Stimulated activated CD8-positive, alpha-beta memory T cell treated with anti-CD3 and anti-CD28 coated beads, Interleukin-7, amount 100 ng/mL, for 1 hour (primary cell): ENCODE measurements at places on chromosomes 3 and 15.

DNA sequence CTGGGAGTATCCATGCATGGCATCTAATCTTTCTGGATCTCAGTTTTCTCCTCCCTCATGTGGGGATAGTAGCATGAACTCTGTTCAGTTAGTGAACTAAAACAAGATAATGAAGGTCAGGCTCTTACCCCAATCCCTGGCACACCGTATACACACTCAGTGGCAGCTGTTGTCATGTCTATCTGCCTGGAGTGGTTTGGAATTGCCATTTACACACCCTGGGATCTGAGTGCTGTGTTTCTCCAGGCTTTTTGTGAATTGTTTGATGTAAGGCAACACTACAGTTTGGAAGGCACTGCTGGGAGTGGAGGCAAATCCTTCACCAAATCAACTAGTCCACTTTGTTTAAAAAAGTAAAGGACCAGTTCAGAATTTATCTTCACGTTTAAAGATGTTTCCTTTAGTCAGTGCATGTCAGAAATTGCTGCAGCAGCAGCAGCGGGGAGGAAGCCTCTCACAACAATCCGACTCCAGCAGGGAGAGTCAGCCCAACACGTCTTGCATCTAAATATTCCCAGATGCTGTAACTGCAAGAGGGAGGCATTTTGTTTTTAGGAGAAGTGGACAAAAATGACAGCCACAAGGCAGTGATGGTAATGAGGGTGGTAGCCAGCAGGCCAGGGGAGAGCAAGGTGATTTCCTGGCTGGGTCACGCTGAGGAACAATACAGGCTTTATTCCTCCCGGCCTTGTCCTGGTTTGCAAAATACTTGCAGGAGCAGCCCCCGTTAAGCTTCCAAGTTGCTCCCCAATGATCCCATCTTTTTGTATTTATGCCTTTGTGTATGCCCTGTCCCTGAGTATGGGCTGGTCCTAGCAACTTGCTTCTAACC is 128.5 kb upstream of the LRIG1 start:
- DNase-seq: no peak

- DNase-seq: no peak
These were observed 8.1 kb downstream of the CFAP100 start for GRCh38 chr3:126402666-126403302.

DNA sequence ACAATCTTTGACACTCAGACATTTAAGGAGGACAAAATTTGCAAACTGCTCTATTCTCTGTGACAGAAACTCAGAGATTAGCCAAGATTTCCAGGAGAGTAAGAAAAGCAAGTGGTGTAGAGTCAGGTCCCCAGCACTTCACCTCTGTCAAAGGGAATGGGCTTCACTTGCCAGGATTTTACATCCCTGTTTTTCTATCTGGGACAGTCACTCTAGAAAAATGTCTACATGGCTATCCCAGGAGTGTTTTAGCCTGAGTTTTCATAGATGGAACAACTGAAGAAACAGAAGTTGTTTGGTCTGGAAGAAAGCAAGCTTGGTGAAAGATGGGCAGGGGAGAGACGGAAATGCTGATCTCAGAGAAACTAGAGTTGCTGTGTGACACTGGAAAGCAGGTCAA is 3.0 kb downstream of the FAM219B start:
- DNase-seq: no peak

- no peak for DNase-seq
These were observed 39.5 kb upstream of the GOLGA6B start for GRCh38 chr15:72614810-72615532.

DNA sequence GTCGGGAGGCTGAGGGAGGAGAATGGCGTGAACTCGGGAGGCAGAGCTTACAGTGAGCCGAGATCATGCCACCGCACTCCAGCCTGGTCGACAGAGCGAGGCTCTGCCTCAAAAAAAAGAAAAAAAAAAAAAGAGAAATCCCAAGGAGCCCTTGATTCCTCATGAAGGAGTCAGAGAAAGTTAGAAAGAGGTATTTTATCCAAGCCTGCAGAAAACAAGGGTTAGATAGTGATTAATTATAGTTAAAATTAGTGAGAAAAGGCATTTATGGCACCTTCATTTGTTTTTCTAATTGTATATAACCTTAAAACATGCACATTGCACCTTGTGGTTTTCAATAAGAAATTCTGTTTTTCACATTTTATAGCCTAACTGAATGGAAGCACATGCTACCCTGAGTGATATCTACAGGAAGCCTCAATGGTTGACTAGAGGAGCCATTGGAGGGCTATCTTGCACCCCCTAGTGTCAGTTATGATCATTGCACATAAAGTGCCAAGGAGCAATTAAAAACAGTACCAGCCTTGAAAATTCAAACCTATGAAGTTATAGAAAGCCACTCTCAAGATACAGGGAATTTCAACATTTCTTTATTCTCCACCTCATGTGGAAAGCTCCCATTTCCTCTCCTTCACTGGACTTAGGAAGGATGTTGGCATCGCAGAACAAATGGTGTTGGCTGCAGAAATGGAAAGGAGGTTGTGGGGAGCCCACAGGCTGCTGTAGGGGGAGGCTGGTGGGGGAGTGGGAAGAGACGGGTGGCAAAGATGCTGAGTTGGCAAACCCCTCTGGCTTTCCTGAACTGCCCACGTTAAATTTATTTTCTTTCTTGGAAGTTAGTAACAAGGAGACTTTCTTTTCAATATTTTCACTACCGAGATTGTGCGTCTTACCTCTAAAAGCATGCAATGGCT is 48.5 kb downstream of the ITGA11 start:
- DNase-seq: no peak

DNA sequence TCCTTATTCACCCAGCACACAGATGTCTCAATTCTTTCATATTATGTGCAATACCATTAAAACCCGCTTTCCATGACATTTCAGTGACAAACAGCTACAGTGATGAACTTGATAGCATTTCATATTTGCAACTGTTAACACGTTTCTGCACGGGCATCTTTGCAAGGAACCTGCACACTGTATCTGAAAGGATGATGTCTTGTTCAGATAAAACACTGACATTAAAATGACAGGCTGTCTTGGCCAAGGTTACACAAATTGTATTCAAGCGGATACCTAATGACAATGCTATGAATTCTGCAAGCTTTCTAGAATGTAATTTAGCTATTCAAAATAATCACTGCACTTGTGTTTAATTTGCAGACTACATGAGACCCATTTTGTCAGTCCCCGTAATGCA is 529.2 kb downstream of the FOXP1 start:
- DNase-seq: no peak

DNA sequence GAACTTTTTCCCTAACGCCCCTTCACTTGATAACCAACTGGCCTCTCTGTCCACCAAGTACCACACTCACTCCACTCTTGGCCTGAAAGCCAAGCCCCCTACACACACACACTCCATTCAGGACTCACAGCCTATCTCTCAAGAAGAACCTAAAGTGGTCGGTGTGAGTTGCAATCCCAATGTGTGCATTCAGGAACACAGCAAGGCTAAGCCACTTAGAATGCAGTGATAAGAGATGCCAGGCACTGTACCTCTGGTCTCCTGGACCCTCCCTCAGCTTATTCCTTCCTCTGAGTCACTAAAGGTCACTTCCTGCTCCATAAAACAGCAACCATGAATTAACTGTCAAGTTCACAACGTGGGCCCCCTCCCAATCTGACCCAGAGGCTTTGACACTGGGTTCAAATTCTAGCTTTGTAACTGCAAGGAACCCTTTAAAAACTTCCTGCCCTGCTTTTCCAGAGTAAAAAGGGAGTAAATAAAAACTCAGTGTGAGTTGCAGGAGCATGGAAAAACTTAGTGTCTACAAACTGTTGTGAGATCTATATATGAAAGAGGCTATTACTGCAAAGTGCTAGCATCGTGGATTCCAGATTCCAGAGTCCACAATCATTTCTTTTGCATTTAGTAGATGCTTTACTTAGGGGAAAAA is 17.6 kb upstream of the KCNMB3 start:
- no peak for DNase-seq

DNA sequence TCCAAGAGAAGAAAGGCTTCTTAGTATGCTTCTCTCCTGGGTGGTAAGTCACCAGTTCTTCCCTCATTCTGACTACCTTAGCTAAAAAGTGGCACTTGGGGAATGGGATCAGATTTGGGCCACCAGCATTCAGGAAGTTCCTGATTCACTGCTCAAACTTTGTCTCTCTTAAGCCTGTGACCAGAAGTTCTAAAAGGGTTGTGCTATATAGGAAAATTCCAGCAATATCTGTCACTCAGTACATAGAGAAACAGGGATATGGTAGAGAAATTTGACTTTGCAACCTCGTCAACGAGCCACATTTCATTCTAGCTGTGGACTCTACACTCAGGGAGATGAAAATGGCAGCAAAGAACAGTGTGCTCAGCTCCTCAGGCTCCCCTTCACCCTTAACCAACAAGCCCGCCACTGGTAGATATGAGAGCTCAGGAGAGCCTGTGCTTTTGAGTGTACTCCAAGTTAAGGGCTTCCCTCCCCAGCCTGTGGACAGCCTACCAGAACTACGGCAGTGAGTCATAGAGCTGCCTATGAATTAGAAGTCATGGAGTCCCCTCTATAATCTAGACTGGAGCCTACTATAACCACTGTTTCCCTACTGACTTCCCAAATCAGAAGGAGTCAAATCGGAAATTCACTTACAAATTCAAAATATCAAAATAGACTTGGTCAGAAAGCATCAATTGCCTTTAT is 52.6 kb upstream of the MYO5C start:
- no peak for DNase-seq

DNA sequence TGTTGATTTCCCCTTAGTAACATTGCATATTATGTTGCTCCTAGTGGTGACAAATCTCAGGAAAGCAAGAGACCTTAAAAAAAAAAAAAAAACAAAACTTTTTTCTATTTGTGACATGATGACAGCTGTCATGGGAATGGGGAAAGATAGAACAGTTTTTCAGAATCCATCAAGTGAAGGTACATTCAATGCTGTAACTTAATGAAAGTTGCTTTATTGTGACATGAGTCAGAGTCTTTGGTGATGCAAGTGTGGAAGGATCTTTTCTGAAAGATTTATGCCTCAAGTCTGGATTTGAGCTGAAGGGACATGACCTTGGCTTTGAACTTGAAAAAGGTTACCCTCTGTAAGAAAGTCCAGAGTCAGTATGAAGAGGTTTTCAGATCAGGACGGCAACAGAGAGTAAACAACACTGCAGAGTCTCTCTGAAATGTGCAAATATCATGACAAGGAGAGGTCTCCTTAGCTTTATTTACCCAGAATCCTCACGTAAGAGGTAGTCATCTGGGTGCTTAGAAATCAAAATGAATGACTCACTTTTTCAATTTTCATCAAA is 424.7 kb downstream of the CNTN4 start:
- DNase-seq: no peak

GRCh38 chr3:143387425-143387824 is 267.9 kb downstream of the CHST2 start:
- DNase-seq: no peak

DNA sequence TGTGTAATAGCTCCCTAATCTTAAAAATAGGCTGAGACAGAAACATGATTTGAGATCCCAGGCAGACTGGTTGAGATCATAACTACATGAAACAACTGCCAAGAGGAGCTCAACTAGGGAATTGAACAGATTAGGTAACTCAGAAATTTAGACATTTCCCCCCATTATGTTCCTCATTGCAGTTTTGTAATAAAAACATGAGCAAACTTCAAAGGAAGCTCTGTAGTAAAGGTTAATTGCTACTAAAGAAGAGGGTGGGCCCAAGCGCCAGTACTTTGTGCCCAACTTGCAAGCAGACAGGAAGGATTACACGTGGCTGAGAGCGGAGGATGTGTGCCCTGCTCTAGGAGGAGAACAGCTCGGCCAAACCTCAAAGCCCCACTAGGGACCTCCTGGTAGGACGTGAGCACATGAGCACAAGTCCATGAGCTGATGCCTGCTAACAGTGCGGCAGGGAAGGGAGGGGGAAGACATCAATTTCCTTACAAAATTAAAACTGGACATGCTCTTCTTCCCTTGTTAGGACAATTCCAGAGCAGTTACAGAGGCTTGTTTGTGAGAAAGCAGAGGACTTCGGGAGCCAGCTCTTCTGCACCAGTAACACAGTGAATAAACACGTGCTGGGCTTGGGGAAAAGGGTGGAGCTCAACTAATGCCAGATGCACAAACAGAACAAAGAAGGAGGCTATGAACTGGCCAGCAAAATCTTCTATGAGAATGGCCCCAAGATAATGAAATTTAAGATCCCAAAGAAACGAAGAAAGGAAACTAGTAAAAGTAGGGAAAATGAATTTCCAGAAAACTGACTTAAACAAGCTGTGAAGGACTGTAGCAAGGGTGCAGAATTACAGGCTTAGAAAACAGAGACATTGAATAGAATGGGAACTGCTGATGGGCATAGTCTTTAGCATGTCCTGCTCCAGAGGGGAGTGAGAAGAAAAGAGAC is 275.5 kb downstream of the MECOM start:
- DNase-seq: no peak

- DNase-seq: no peak
These were observed 70.1 kb downstream of the TBC1D2B start for GRCh38 chr15:78007211-78007931.

- no peak for DNase-seq
These were observed 435.9 kb downstream of the NR2F2 start for GRCh38 chr15:96766366-96766765.

GRCh38 chr3:156825795-156826143 is 384 bp upstream of the LEKR1 start:
- no peak for DNase-seq

DNA sequence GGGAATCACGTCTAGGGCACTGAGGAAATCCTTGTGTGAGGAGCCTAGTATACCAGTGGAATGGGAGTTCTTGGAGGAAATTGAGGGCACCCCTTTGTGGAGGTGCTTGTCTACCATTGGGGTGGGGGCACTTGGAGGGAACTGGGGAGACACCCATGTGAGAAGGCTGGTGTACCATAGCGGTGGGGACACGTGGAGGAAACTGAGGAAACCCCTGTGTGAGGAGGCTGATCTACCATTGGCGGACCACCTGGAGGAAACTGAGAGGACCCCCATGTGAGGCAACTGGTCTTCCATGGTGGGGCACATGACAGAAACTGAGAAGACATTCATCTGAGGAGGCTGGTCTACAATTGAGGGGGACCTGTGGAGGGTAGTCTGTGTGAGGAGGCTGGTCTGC is 164.5 kb downstream of the FBLN2 start:
- no peak for DNase-seq

GRCh38 chr3:155428563-155428962 is 135.1 kb upstream of the STRIT1 start:
- no peak for DNase-seq

GRCh38 chr3:124256156-124256555 is 264.2 kb upstream of the ROPN1 start:
- no peak for DNase-seq

GRCh38 chr3:31341130-31341529 is 191.6 kb upstream of the STT3B start:
- no peak for DNase-seq

DNA sequence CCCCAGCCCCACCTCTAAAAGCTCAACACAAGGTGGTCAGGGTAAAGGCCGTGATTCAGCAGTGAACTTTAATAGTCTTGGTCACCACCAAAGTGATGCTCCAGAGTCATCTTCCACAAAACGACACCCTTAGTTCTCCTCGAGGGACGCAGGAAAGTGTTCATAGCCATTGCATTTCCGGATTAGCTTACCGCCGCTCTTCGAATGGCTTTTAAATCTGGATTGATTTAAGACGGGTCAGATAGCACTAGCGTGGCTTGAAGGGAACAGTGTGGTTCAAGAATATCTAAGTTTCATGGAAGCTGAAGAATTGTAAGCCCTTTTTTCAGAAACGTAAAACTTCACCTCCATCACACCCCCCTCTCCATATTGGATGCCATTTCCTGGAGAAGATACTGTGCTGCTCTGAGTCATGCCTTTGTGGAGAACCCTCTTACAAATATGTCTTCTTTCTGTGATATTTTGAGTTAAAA is 829 bp downstream of the RNF7 start:
- no peak for DNase-seq

- DNase-seq: no peak
These were observed 83.3 kb downstream of the IGF2BP2 start for GRCh38 chr3:185741586-185741985.

GRCh38 chr15:93662162-93662885 is 569.0 kb upstream of the MCTP2 start:
- no peak for DNase-seq
